ENCODE measurements at places on chromosomes 6 and 20. TPM values are rescaled to one million over a fixed set of nuclear protein-coding genes. Genes with fewer than 3 reads are reported as not detected.

The PRND gene
- not detected for total RNA-seq

The HFE gene
- 0.76 TPM for total RNA-seq

The PMEPA1 gene
- total RNA-seq, result 1.7 TPM

The RNF114 gene
- total RNA-seq, result 61.5 TPM

The BANF2 gene
- total RNA-seq, result not detected

The KCNK5 gene
- 18.6 TPM for total RNA-seq

The SALL4 gene
- 0.66 TPM for total RNA-seq

The SIRPB1 gene
- total RNA-seq, result 4.3 TPM

The ANGPT4 gene
- not detected for total RNA-seq

The COL12A1 gene
- not detected for total RNA-seq

The MAP1LC3A gene
- total RNA-seq, result 0.95 TPM

The GUCA1A gene
- total RNA-seq, result not detected

The MYB gene
- 37.2 TPM for total RNA-seq

- no peak for DNase-seq
- H3K4me1 ChIP-seq, result no peaks in the 10 kb centered on the region
- no peaks in the 10 kb centered on the region for H3K36me3 ChIP-seq
- H3K4me3 ChIP-seq, result no peak overlapping the region
These were observed 46.2 kb upstream of the RNF144B start for GRCh38 chr6:18340781-18341551.

DNA sequence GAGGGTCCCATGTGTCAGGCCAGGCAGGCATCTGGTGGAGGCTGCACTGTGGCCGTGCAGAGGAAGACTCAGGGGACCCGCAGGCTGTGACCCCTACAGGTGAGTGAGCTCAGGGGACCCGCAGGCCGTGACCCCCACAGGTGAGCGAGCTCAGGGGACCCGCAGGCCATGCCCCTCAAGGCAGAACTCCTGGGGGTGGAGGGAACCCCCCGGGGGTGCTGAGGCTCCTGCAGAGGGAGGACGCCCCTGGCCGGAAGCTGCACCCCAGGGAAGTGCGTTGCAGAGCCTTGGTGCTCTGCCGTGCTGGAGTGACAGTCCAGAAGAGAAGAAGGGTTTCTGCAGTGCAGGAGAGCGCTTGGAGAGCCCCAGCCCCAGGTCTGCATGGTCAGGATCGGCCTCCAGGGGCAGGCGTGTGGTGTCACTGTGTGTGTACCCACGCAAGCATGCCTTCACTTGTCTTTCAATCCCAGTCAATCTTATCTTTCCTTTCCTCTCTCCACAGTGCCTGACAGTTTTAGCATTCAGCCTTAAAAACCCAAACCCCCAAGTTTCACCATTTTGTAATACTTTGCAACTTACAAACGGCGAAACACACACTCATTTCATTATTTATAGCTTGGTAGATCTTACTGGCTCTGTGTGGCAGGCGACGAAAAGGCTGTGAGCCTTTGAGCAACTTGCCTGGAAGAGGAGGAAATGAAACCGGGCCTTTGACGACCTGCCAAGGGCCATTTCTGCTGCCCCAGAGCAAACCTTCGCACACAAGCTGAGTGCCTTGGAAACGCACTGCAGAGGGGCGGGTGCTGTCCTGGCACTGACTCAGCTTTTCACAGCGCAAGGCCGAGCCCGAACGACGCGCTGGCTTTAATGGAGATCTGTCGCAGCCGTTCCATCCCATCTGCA, 101.4 kb upstream of the AGPAT4 start:
- H3K27ac ChIP-seq, result no peak overlapping the region
- H3K27me3 ChIP-seq, result no peaks in the 10 kb centered on the region
- no peaks in the 10 kb centered on the region for H3K36me3 ChIP-seq

GRCh38 chr20:49028684-49029083, 17.4 kb upstream of the CSE1L start:
- no peaks in the 10 kb centered on the region for H3K4me1 ChIP-seq
- peaks cover 14% of the 10 kb centered on the region for H3K36me3 ChIP-seq
- no peak overlapping the region for H3K27ac ChIP-seq
- no peak overlapping the region for H3K4me3 ChIP-seq
- no peak for DNase-seq

- H3K36me3 ChIP-seq, result no peaks in the 10 kb centered on the region
- no peaks in the 10 kb centered on the region for H3K27me3 ChIP-seq
- H3K27ac ChIP-seq, result no peak overlapping the region
- H3K4me1 ChIP-seq, result no peaks in the 10 kb centered on the region
- no peak overlapping the region for H3K4me3 ChIP-seq
These were observed 367.7 kb downstream of the KIF16B start for GRCh38 chr20:16205507-16205906.

DNA sequence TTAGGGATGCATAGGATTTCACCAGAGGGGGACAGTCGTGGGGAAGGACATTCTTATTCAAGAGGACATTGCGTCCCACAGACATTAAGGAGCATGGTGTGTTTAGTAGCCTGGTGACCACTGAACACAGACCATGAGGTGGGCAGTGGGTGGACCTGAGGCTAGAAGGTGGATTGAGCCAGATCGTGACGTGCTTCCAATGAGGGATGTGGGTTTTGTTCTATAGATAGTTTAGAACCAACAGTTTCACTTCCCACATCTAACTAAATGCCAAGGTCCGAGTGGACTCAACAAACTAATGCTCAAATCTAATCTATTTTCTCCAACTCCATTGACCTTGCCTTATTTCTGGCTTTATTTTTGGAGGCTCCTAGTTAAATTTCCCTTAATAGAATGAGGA, 58.5 kb downstream of the OGFRL1 start:
- H3K36me3 ChIP-seq, result no peaks in the 10 kb centered on the region
- no peak for DNase-seq
- H3K27ac ChIP-seq, result no peak overlapping the region
- no peak overlapping the region for H3K4me3 ChIP-seq
- H3K27me3 ChIP-seq, result peaks cover 11% of the 10 kb centered on the region

GRCh38 chr20:39359981-39360620, 398.0 kb downstream of the DHX35 start:
- H3K4me1 ChIP-seq, result no peaks in the 10 kb centered on the region
- no peak for DNase-seq
- H3K27ac ChIP-seq, result no peak overlapping the region
- peaks cover 6% of the 10 kb centered on the region for H3K27me3 ChIP-seq
- no peak overlapping the region for H3K4me3 ChIP-seq
- H3K36me3 ChIP-seq, result no peaks in the 10 kb centered on the region

DNA sequence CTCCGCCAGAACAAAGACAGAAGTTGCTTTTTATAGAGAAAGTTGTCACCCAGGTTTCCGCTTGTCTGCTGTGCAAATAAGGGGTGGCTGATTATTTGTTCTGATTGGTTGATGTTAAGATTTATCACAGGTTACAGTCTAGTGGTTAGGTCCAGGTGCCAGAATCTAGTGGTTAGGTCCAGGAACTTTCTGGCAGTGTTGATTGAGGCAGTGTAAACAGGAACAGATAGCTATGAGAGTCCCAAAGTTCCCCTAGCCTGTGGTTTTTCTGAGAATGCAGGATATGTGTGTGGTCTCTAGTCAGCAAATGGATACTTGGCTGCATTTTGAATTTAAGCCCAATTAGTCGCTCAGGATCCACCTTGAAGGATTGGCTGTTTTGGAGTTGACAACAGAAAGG, 148.0 kb downstream of the TMEM200A start:
- H3K27ac ChIP-seq, result peak overlapping the region; percentile 91
- no peak overlapping the region for H3K4me3 ChIP-seq
- peaks cover 26% of the 10 kb centered on the region for H3K36me3 ChIP-seq
- peak; percentile 59 for DNase-seq

DNA sequence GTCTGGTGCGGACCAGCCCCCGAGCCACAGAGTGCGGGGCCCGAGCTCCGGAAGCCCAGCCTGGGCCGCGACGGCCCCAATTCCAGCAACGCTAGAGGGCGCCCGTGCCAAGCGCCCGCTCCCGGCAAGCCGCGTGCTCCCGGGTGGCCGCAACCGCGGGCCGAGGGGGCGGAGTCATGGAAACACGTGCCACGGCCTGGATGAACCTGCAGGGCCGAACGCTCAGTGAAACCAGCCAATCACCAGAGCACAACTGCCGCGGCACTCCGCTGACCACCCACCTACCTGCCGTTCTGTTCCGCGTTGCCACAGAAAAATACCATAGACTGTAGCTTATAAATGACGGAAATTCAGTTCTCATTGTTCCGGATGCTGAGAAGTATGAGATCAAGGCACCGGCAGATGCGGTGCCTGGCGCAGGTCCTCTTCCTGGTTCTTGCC, 85.7 kb upstream of the FOXC1 start:
- peak overlapping the region; percentile 36 for H3K27ac ChIP-seq
- H3K4me1 ChIP-seq, result peaks cover 17% of the 10 kb centered on the region
- peak overlapping the region; percentile 50 for H3K4me3 ChIP-seq
- peaks cover 14% of the 10 kb centered on the region for H3K27me3 ChIP-seq
- DNase-seq, result peak; percentile 77
- peaks cover 2% of the 10 kb centered on the region for H3K36me3 ChIP-seq

- H3K4me3 ChIP-seq, result no peak overlapping the region
- DNase-seq, result no peak
- peaks cover 10% of the 10 kb centered on the region for H3K4me1 ChIP-seq
- no peaks in the 10 kb centered on the region for H3K27me3 ChIP-seq
- H3K27ac ChIP-seq, result no peak overlapping the region
- no peaks in the 10 kb centered on the region for H3K36me3 ChIP-seq
These were observed 71.4 kb upstream of the SHLD1 start for GRCh38 chr20:5678777-5679176.

- no peaks in the 10 kb centered on the region for H3K27me3 ChIP-seq
- H3K4me1 ChIP-seq, result no peaks in the 10 kb centered on the region
- no peaks in the 10 kb centered on the region for H3K36me3 ChIP-seq
- no peak overlapping the region for H3K4me3 ChIP-seq
- no peak overlapping the region for H3K27ac ChIP-seq
- DNase-seq, result no peak
These were observed 224.5 kb downstream of the RFPL4B start for GRCh38 chr6:112571488-112572270.

GRCh38 chr6:35487658-35488516, 9.0 kb downstream of the TEAD3 start:
- no peaks in the 10 kb centered on the region for H3K36me3 ChIP-seq
- no peak for DNase-seq
- H3K27me3 ChIP-seq, result peaks cover 3% of the 10 kb centered on the region

GRCh38 chr6:140915551-140915950, 1217.2 kb upstream of the GJE1 start:
- no peaks in the 10 kb centered on the region for H3K36me3 ChIP-seq
- DNase-seq, result no peak
- no peak overlapping the region for H3K4me3 ChIP-seq

GRCh38 chr6:31794866-31795615, 511 bp downstream of the VARS1 start:
- H3K4me1 ChIP-seq, result peaks cover 41% of the 10 kb centered on the region
- DNase-seq, result no peak
- peaks cover 26% of the 10 kb centered on the region for H3K36me3 ChIP-seq
- H3K4me3 ChIP-seq, result peak overlapping the region; percentile 81
- no peaks in the 10 kb centered on the region for H3K27me3 ChIP-seq
- H3K27ac ChIP-seq, result peak overlapping the region; percentile 98

DNA sequence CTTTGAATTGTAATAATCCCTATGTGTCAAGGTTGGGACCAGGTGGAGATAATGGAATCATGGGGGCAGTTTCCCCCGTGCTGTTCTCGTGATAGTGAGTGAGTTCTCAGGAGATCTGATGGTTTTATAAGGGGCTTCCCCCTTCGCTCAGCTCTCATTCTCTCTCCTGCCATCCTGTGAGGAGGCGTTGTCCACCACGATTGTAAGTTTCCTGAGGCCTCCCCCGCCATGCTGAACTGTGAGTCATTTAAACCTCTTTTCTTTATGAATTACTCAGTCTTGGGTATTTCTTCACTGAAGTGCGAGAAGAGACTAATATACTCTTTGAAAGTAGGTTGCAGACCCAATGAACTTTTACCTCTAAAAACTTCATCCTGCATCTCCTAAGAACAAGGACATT, 39.2 kb upstream of the KCNG1 start:
- peaks cover 35% of the 10 kb centered on the region for H3K4me1 ChIP-seq
- H3K27me3 ChIP-seq, result peaks cover 42% of the 10 kb centered on the region
- H3K27ac ChIP-seq, result peak overlapping the region; percentile 85
- peak overlapping the region; percentile 2 for H3K4me3 ChIP-seq
- peak; percentile 70 for DNase-seq

All from activated naive CD8-positive, alpha-beta T cell treated with anti-CD3 and anti-CD28 coated beads for 36 hours (primary cell).